ENCODE measurements at places on chromosomes 2 and 18. TPM values are rescaled to one million over a fixed set of nuclear protein-coding genes. Genes with fewer than 3 reads are reported as not detected.

The IL18RAP gene
- 0.79 TPM for total RNA-seq

DNA sequence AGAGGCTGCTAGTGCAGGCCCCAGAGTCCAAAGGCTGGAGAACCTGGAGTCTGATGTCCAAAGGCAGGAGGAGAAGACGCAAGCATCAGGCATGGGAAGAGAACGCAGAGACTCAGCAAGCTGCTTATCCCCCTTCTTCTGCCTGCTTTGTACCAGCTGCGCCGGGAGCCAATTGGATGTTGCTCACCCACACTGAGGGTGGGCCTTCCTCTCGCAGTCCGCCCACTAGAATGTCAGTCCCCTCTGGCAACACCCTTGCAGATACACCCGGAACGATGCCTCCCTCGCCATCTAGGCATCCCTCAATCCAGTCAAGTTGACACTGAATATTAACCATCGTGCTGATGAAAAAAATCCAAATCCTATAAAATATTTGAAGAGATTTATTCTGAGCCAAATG, 141.6 kb downstream of the TWIST2 start:
- no peak for DNase-seq

GRCh38 chr18:809985-810642, 1.9 kb downstream of the YES1 start:
- no peak for DNase-seq

GRCh38 chr2:161381546-161381945, 34.6 kb upstream of the TBR1 start:
- DNase-seq: no peak

The EML6 gene
- 3.9 TPM for total RNA-seq

The MEIS1 gene
- total RNA-seq: 213 TPM

DNA sequence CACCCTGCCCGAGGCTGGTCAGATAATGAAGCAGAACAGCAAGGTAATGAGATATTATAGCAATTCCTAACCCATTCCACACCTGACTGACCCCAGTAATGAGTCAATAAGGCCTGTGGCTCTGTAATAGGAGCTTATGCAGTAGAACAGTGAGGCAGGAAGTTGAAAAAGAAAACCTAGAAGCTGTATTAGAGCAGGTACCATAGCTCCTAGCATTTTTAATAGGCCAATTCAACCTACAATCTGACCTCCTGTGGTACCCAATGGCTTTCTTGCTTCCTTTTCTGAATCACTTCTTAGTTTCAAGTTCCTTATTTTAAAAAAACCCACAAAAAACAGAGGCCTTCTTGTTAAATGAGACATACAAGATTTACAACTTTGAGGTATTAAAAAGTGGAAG, 43.6 kb upstream of the MAP2 start:
- no peak for DNase-seq

- DNase-seq: no peak
These were observed 22.7 kb downstream of the RUFY4 start for GRCh38 chr2:218091746-218092145.

GRCh38 chr2:191629001-191629453, 48.9 kb upstream of the NABP1 start:
- no peak for DNase-seq

GRCh38 chr2:190911813-190912212, 31.2 kb downstream of the GLS start:
- DNase-seq: no peak

DNA sequence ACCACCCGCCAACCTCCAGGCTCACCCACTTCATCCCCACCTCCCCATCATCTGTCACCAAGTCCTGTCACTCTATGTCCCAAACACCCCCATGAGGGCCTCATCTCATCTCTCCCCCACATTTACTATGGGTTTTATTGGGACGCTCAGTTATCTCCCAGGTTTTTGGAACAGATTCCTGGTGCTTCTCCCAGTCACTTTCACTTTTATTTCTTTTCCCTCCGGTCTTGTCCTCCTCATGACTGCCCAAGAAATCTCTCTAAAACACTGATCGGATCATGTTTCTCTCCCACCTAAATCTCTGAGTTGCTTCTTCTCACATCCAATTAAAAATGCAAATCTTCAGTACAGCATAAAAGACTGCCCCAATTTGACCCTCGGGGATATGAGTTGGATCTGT, 273.1 kb downstream of the PHLPP1 start:
- no peak for DNase-seq

DNA sequence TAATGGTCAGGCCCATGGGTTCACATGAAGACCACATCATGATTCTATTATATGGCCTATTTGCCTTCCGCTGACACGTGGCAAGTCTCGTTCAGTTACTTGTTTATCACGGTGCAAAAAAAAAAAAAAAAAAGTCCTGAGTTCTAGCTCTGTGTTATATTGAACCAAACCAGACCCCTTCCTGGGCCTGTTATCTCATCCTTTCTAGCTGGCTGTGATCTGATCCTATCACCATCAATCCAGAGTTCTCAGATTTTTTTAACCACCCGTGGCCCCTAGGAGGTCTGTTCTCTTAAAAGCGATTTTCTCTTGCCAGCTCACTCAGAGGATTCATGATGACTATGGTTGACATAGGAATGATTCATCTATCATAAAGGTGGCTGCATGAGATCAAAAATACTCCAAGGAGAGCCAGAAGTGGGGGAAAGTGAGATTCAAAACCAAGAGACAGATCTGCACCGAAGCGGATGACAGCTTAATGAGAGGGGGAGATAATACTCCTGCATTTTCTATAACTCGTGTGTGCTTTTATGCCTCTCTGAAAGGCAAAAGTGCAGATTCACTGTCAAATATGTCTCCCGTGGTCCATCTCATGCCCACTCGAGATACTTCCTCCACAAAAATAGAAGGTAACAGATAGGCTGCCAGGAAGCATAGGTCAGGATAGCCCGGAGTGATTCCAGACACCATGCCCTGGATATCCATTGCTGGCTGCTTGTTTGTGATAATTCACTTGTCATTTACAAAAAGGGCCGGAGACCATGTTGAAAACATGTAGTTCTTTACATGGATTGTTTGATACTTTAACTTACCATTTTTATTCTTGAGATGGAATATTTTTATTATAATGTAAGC, 505.7 kb upstream of the KLHL29 start:
- DNase-seq: no peak

GRCh38 chr2:78766459-78766858, 259.0 kb upstream of the REG3G start:
- no peak for DNase-seq

GRCh38 chr2:32474381-32474780, 117.6 kb downstream of the BIRC6 start:
- DNase-seq: no peak

DNA sequence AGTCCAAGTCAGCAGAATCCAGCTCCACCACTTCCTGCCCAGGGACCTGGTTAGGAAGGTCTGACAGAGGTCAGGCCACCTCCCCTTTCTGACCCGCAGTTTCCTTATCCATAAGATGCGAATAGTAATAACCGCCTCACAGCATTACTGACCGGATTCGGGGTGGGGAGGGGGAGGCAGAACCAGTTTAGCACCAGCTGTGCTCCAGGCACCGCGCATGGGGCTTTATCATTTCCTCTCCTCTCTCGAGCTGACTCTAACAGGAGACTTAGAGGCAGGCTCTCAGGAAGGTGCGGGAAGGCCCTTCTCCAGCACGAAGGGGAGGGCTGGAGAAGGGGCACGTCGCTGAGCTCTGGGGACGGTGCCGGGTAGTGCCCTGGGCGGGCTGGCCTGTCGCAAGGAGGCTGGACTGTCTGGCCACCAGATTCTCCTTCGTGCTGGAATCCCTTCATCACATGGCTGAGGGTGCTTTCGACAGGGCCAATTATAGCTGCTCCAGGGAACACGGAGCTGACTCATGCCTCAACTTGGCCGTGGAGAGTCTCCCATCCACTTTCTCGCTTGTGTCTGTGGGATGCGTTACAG, 5.7 kb downstream of the EHD3 start:
- no peak for DNase-seq

- no peak for DNase-seq
These were observed 114.0 kb downstream of the HIBCH start for GRCh38 chr2:190205657-190206056.

DNA sequence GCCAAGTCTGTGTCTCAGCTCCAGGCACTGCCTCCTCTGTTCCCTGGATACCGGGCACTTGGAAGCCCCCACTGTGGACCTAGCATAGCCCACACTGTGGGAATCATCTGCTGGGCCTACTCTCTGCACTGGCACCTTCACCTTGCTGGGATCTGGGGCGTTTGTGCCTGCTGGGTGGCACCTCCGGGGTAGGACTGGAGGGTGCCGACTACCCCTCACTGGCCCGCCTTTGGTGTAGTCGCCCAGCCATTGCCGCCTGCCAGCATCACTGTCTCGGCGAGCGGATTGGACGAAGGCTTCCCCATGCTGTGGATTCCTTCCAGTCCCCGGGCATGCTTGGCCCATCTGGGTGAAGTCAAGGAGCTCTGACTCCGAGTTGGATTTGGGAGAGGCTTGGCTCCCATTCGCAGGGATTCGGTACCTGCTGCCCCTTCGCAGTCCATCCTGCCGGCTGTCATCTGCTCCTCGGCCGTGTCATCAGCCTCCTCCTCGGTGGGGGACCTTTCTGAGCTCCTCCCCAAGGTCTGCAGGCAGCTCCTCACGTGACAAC, 180.6 kb upstream of the HDAC4 start:
- DNase-seq: no peak

The PPP4R1 gene
- 174 TPM for total RNA-seq

The OR6B2 gene
- not detected for total RNA-seq

- DNase-seq: no peak
These were observed 159.5 kb upstream of the EPHA4 start for GRCh38 chr2:221731432-221732145.

DNA sequence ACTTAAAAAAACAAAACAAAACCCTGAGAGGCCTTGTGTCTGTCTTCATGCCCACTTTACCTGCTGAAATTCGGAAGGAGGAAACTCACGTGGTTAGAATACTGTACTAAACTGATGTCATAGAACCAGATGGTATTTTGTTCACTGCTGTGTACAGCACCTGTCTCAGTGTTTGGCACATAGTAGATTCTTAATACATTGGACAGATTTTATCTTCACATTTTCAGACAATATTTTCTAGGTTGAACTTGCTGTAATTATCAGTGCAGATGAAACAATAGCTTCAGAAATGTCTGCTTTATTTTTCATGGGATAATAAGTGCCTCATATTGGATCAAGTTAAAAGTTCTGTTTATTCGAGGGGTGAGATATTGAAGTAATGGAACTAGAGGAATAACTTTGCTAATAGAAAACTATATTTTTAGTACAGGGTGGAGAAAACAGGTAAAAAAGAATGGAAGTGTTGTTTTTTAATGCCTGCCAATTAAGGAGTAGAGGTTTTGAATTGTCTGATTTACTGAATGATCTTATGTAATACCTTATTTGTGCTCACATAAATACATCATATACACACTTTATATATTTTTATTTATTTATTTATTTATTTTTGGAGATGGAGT, 23.7 kb downstream of the DDX1 start:
- DNase-seq: no peak

The ST8SIA5 gene
- 0.95 TPM for total RNA-seq

The NR4A2 gene
- total RNA-seq: 2.9 TPM

DNA sequence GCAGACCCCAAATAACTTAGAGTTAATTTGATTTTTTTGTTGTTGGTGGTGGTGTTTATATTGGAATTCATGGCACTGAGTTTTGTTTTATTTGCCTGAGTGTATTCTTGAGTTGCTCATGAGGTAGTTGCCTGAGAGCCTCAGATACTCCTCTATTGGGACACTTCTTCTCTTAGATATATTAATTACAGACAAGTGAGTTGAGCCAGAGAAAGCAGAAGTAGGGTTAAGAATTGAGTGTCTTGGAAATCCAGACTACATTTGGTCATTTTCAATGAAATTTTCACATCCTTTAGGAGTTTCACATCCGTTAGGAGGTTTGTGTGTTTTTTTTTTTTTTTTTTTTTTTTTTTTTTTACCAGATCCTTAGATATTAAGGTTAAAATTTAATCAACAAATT, 29.0 kb downstream of the FMNL2 start:
- no peak for DNase-seq

GRCh38 chr18:79625195-79625923, 54.2 kb upstream of the CTDP1 start:
- no peak for DNase-seq

Measured in urinary bladder (tissue), 4 donors.